ENCODE measurements at places on chromosomes 5 and 9. TPM values are rescaled to one million over a fixed set of nuclear protein-coding genes. Genes with fewer than 3 reads are reported as not detected.

Gene PDLIM4
- total RNA-seq, result 2.1 TPM

GRCh38 chr5:173314166-173314952 is 13.9 kb downstream of the STC2 start:
- DNase-seq, result no peak

- no peak for DNase-seq
Observed at GRCh38 chr5:156407251-156407650, 80.3 kb downstream of the SGCD start.

GRCh38 chr9:37706290-37706689 is 47.3 kb upstream of the TRMT10B start:
- no peak for DNase-seq

Gene ADCY2
- 0.31 TPM for total RNA-seq

DNA sequence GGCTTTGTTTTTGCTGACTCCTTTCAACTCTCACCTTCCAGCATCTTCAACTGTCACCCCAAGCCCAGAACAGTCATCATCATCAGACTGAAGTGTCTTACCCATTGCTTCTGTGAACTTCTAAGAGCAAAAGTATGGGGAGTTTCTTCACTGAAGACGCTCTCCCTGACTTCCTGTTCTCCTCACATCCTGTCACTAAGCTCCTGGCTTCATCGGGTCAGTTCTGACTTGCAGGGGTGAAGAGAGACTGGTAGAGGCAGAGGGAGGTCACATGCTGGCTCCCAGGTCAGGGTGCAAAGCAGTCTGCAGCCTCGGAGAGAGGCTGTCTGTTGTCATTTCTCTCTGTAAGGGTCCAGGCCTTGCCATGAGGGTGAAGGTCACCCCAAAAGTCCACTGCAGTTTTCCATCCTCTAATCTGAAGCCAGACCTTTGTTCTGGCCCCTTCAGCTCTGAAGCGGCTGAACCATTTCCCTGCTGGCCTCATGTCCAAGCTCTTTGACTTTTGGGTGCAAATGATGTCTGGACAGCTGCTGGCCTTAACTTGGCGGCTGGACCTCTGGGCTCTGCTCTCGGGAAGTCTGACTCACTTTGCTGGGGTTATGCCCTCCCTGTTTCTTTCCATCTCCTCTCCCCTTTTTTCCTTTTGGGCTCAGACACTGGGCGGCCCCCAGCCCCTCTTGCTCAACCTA is 305.0 kb downstream of the RAB3C start:
- DNase-seq, result peak; percentile 56

Gene KCNIP1
- not detected for total RNA-seq

- DNase-seq, result no peak
Observed at GRCh38 chr9:134855900-134856377, 24.7 kb upstream of the FCN2 start.

DNA sequence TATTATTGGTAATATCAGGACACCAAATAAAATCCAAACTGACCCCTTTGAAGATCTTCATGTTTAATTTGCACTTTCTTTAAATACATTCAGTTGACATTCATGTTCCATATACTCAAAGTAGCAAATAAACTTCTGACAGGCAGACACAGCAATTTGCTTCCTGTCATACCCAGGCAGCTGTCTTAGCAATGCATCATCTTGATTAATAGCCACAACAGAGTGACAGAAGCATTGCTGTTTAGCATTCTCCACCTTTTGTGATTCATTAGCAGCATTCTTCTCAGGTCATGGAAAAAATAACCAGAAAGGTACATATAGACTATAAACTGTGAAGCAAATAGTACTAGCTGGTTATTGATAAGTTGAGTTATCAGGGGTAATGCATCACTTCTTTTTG is 366.8 kb downstream of the CYLC2 start:
- no peak for DNase-seq

DNA sequence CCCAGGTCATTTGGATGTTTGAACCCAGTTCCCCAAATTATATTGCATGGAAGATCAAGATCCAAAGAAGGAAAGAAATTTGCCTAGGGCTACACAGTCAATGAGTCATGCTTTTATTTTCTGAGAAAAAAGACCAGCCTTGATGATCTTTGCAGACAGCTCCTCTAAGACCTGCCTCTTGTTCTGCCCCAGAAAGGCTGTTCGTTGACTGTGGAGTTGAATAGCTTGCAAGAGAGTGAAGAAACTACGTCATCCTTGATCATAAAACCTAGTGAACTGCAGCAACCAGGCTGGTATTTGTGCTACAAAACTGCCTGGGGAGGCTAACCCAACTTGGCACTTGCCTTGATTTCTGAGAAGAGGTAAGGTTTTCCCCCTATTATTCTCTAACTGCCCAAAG is 263.9 kb downstream of the PAPPA start:
- no peak for DNase-seq

GRCh38 chr5:7518947-7519560 is 123.1 kb downstream of the ADCY2 start:
- no peak for DNase-seq

DNA sequence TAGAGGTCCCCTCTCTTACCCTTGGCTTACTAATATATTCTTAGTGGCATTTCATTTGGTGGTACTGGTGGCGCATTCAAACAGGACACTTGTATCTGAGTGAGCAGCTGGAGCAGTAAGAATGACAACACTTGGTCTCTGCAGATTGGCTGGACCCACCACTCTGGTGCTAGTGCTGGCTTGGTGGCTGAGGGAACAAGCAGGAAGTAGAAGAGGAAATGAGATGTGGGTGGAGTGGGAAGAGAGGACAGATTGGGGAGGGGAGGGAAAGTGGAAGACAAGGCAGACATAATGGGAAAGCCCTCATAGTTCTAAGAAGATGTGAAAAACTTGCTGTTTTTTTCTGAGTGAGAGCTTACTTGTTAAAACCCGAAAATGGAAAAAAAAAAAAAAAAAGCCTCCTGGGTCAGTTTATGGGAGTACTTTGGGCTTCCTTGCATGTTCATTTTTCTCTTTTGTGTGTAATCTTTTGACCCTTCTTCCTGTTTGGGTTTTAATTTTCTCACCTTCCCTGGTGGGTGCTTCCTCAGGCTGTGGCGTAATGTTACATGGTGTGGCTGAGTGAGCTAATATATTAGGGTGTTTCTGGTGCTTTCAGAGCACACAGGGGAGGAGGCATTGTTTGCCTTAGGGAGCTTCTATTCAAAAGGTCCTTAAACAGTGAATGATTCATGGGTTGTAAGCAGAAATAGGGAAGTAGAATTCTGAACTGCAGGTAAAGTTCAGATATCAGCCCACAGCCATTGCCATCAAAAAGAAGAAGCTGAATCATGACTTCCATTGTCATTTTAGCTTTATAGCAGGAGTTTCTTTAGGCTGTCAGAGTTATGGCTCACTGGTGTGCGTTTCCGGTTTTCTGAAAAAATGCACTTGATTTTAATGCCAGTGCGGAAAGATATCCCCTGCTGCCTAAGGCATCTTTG is 52.3 kb downstream of the TLE4 start:
- DNase-seq, result peak; percentile 49

DNA sequence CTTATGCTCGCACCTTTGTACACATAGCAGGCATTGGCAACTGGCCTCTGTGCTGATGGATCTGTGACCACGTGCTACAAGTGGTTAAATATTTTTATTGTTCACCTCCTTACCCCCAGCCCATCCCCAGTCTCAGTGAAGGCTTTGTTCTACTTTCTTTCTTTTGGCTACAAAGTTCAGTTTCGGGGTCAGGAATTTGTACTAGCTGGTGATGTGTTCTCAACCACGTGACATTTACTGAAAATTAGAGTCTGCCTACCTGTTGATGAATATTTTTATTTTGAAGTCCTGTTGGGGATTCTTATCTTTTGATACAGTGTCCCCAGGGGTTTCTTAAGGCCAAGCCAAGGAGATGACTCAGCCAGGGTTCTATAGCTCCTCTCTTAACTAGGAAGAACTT is 47.8 kb downstream of the C9orf57 start:
- no peak for DNase-seq

DNA sequence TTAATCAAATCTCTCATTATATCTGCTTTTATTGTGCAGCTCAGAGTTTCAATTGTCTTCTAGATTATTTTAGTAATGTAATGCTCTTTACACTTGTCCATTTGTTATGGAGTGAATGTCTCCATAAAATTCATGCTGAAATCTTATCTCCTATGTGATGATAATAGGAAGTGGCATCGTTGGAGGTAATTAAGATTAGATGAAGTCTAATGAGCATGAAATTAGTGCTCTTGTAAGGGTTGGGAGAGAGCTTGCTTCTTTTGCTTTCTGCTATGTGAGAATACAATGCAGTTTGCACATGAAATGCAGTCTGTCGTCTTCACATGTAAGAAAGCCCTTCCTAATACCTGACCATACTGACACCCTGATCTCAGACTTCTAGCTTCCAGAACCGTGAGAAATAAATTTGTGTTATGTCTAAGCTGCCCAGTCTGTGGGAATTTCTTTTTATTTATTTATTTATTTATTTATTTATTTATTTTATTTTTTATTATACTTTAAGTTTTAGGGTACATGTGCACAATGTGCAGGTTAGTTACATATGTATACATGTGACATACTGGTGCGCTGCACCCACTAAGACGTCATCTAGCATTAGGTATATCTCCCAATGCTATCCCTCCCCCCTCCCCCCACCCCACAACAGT is 1399.2 kb upstream of the CDH6 start:
- no peak for DNase-seq
